Fibroblast of skin of right biceps (primary cell): ENCODE measurements at places on chromosomes 1 and 21.

DNA sequence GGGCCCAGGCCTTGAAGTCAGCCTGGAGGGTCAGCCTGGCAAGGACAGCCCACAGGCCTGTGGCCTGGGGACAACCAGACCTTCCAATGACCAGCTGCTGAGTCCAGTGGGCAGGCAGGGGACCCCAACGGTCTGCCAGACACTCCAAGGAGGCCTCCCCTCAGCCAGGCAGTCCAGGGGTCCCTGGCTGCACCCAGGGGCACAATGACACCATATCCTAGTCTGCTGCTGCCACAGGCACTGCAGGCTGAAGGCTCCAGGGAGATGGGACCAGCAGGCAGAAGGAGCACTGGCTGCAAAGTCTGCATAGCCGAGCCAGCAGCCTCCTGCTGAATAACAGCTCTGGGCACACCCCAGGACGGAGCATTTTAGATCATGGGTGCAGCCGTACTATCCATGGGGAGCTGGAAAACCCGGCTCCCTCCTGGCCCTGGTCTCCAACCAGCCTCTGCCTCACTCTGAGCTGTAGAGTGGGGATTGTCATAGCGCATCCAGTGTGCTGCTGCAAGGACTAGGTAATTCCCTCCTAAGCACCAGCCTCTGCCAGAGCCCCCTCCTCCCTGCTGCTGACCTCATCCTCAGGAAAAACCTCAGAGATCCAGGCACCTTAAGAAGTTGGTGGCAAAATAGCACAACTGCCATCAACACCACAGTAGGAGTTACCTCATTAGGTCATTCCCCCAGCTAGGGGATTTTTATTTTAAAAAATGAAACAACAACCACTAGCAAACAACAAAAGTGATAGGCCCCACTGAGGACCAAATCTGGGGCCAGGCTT is 4.8 kb upstream of the LAPTM5 start:
- DNase-seq, result no peak

DNA sequence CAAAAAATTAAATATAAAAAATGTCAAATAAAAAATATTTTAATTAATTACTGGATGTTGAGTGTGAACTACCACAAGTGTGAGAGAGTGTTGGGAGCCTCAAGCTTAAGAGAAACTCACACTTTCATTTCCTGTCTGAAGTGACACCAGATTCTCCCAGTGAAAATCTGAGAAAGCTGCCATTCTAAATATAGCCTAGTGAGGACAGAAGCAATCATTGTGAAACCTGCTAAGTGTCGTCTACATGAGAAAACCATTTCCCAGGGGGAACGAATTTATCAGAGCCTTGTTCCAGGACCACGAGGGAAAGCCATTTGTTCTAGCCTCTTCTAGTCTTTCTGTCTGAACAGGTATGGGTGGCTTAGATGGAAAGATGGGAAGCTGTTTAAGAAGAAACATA is 329.3 kb upstream of the PRMT6 start:
- peak; percentile 11 for DNase-seq

GRCh38 chr1:66312271-66312990 is 221.5 kb upstream of the SGIP1 start:
- no peak for DNase-seq

DNA sequence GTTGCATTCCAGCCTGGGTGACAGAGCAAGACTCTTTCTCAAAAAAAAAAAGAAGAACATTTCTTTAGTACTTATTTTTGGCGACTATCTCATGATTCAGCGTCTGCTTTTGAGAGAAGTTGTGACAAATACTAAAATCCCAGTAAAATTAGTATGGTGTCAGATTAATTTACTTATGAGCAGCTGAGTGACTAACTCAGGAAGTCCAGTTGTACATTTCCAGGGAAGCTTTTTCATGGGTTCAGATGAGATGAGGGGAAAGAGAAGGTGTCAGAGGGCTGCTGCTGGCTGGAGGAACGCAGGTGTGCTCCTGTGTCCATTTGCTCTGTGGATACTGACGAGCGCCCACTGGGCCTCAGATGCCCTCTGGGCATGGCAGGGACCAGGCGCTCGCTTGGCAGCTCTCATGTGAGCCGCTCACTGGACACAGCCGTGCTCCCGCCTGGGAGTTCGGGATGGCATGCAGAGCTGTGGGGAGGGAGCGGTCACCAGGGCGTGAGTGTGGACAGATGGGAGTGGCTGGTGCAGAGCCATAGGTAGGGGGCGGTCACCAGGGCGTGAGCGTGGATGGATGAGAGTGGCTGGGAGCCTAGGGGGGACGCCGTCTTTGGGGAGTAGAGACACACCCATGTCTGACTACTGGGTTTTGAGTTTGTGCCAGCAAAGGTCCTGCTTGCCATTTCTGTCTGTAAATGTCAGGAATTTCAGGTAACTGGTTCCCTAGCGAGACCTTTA is 55.0 kb downstream of the ADARB1 start:
- peak; percentile 88 for DNase-seq

GRCh38 chr1:11804666-11805421 is 920 bp downstream of the MTHFR start:
- peak; percentile 22 for DNase-seq

DNA sequence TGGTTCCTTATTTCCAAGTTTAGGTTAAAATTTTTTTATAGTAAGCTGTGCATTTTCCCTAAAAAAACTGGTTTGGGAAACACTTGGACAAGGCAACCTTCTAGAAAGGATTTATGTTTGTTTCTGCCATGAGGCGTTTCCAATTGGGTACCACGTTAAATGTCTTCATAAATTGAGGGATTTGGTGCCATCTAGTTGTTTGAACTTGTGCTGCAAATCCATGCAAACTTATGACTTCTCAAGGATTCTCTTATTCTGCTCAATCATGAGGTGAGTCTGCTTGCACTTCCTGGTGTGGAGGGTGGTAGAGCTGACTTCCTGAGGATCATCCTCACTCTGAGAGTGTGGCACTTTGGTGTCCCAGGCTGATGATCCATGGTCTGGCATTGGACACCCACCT is 123.3 kb downstream of the PCNX2 start:
- peak; percentile 33 for DNase-seq

DNA sequence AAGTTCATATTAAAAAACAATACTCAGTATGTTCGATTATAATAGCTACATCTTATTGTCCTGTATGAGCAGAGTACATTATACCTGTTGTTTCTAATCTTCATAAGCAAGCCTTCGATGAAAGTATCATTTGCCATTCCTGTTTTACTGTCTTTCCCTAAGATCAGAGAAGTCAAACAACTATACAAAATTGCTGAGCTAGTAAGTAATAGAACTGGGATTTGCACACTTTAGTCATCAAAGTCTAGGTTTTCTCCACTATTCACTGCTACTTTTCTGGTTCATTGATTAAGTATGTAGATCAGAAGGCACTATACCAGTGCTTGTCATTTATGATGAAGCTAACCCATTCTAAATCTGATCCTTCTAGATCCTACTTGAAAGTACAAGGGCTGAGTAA is 108.9 kb downstream of the NR5A2 start:
- no peak for DNase-seq

DNA sequence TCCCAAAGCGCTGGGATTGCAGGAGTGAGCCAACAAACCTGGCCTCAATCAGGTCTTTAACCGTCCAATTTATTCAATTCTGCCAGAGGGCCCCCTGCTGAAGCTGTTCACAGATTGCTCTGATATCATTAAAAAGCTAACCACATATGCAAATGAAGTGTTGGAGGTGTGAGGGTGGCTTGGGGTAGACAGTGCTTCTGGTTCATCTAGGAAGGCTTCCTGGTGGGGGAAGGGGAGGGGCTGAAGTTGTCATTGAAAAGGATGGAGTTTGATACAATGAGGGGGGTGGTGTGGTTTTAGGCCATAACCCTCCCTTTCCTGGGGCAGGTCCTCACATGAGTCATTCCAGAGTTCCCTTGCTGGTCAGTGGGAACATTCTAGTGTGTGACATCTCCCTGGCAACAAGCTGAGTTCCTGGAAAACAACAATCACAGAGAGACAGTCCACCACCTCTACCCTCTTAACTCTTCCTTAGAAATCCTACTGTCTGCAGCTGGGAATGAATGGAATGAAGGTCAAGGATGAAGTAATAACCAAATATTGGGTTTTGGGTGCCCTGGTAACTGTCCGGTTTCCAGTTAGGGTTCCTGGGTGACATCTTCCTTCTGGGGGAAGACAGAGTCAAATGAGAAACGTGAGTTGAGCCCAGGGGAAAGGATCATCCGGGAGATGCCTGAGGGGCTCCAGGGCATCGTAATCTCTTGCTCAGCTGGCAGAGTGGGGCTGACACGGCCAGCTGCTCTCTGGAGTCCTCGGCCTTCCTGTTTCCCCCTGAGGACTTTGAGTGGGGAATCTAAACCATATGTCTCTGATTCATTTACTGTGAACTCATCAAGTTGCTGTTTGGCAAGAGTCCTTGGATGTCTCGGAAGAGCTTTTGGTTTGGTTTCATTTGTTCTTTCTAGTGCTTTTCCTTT is 32.2 kb downstream of the BATF3 start:
- peak; percentile 95 for DNase-seq

GRCh38 chr21:42680429-42680828 is 27.0 kb downstream of the PDE9A start:
- no peak for DNase-seq

DNA sequence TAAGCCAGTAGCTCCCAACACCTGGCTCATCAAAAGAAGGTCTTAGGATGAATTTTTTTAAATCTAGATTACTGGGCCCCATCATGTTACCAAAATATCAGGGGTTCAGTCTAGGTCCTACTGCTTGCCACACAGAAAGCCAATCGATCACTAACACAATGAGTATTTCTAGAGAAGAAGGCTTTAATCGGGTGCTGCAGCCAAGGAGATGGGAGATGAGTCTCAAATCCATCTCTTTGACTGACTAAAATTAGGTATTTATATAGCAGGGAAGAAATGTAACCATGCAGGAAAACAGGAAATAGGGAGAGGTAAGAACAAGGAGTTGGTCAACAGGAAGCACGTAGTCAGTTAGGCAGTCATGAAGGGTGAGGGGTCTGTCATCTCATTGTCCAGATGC is 288.2 kb downstream of the CEP170 start:
- DNase-seq, result no peak

GRCh38 chr1:155900161-155900560 is 11.0 kb downstream of the RIT1 start:
- no peak for DNase-seq

- no peak for DNase-seq
Measured at GRCh38 chr1:201841265-201841912, 12.4 kb downstream of the IPO9 start.

GRCh38 chr1:64530969-64531692 is 61.2 kb downstream of the CACHD1 start:
- DNase-seq, result no peak

- no peak for DNase-seq
Measured at GRCh38 chr1:239718997-239719628, 332.7 kb downstream of the CHRM3 start.
